Stimulated activated CD4-positive, alpha-beta T cell treated with anti-CD3 and anti-CD28 coated beads, Interleukin-1b, Interleukin-23, amount 100 ng/mL, for 4 hours (primary cell): ENCODE measurements at places on chromosomes 7 and 10.

- DNase-seq, result no peak
These were observed 10.8 kb upstream of the PVRIG start for GRCh38 chr7:100208911-100209408.

DNA sequence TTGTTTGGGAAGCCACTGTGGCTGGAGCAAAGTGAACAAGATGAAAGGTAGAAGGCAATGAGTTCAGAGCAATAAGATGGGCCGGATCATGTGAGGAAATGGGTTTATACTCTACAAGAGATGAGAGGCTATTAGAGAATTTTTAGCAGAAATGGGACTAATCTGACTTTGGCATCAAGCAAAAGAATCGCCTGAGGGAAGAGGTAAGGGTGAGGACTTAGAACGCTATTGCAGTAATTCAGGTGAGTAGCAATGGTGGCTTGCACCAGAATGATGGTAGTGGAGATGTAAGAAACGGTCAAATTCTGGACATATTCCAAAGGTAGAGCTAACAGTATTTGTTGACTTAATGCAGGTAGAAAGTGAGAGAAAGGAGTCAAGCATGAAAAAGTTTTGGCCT, 29.5 kb upstream of the AKAP9 start:
- DNase-seq, result no peak

GRCh38 chr7:136086712-136087111, 109.6 kb upstream of the MTPN start:
- no peak for DNase-seq

DNA sequence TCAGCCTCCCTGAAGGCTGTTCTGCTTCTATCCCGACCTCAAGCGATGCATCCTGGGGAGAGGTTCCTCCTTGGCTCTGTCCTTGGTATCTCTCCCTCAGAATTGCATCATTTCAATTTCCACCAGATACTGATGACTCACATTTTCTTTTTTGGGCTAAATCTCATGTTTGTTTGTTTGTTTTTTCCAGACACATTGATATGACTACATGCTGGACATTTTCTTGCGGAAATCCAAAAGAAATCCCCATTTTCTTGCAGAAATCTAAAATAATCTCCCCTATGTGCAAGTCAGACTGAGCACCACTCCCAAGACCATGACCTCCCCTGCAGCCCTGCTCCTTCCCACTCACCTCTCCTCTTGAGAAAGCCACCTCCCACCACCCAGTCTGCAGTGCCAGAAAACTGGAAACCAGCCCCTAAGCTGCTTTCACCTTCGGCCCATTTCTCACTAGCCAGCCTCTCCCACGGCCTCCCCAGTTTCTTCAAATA, 260.2 kb upstream of the PRKCQ start:
- no peak for DNase-seq

DNA sequence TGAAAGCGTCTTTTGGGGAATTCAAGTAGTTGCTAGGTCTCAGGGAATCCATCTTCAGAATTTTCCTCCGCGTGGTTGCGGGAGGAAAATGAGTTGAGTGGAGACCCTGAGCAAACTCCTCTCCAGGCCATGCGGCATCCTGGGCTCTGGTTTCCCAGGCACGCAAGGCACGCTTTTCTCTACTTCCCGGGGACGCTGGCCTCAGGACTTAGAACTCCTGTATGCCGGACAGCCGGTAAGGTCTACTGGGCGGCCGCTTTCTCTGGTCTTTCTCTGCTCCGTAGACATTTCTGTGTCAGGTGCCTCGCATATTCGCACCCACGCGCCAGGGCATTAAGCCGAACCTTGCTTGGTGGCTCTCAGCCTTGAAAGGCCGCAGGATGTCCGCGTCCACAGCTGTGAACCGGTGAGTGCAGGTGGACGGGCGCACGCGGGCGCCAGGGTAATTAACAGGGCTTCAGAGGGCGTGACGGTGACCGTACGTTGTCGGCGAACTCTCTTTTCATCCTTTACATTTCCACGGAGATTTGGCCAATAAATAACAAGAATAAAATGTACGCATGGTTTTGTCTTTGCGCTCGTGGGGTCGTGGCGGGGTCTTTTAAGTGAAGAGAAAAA, 992 bp upstream of the RBM20 start:
- DNase-seq, result no peak

DNA sequence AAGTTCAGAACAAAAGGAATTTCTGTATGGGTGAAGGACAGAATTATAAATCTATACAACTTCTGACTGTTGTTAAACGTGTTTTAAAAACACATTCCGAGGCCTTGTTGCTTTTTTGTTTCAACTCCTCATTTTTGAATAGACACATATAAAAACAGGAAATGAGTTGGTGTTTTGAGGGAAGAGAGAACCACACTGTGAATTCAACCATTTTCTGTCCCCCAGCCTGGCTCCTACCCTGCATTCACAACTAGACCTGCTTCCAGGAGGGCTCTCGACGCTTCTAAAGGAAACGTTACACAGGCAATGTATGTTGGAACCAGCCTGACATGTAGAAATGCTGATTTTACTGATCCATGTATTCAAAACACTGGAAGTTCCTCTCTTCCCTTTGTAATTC, 76.5 kb downstream of the OR13A1 start:
- no peak for DNase-seq

DNA sequence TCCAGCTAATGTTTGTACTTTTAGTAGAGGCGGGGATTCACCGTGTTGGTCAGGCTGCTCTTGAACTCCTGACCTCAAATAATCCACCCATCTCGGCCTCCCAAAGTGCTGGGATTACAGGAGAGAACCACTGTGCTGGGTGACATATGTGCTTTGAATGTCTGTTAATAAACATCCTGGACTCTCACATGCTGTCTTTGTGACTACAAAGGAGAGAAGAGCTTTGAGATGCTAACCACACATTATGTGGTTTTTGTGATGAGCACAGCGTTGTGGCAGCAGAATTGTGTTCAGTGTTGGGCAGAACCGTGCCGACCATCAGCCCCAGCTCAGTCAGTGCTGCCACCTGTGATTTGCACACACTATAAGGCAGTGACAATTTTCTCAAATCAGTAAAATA, 500.1 kb upstream of the KLF6 start:
- DNase-seq, result no peak

DNA sequence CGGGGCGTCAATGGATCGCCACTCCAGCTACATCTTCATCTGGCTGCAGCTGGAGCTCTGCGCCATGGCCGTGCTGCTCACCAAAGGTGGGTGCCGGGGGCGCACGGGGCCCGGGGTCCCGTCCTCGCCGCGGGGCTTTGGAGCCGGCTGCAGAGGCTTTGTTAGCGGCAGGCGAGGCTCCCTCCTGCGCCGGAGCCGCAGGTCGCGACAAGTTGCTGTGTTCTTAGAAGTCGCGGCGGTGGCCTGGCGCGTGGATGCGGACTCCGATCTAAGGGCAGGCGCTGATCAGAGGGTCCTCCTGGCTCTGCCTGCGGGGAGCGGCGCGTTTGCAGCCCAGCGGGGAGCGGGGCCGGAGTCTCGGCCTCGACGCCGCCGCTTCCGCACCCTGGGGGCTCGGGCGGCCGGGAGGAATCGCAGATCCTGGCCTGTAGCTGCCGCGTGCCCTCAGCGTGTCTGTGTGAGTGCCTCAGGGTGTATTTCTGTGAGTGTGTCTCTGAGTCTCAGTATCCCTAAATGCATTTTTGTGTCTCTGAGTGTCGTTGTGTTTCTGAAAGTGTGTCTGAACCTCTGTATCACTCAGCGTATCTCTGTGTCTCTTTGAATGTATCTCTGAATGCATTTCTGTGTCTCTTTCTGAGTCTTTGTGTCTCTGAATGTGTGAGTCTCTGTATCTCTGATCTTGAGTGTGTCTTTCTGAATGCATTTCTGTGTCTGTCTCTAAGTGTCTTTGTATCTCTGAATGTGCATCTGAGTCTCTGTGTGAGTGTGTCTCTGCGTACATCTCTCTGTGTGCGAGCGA, 766 bp downstream of the BAMBI start:
- no peak for DNase-seq

GRCh38 chr10:44035474-44036197, 349.3 kb downstream of the CXCL12 start:
- no peak for DNase-seq

- no peak for DNase-seq
These were observed 562 bp downstream of the TMEM243 start for GRCh38 chr7:87218796-87219544.

DNA sequence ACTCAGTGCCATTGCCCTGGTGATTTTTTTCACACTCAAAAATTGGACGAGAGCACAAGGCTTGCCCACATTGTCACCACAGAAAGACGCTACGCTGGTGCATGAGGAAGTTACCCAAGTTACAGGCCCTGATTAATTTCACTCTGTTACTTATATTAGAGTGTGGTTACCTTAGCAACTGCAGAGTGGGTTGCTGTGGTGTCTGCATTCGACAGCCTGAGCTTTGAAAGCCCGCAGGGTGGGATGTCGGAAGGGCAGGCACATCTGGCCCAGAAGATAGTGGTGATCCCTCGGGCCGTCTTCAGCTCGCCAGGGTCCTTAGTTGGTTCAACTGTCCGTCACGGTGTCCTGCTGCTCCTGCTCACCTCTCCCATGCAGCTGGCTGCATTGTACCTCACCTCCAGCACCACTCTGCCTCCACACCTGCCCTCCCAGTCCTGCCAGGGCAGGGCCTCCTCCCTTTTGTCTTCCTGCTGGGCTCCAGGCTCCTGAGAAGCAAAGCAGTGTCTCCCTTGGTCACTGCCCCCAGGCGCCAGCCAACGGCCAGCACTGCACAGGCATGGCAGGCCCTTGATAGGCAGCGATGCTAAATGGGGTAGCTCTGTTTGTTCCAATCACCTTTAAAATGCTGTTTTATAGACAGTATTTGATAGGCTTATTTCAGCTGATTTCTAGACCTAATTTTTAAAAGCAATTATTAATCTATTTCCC, 167.2 kb downstream of the EBF3 start:
- no peak for DNase-seq

- no peak for DNase-seq
These were observed 12.0 kb upstream of the VIPR2 start for GRCh38 chr7:159156436-159157245.

DNA sequence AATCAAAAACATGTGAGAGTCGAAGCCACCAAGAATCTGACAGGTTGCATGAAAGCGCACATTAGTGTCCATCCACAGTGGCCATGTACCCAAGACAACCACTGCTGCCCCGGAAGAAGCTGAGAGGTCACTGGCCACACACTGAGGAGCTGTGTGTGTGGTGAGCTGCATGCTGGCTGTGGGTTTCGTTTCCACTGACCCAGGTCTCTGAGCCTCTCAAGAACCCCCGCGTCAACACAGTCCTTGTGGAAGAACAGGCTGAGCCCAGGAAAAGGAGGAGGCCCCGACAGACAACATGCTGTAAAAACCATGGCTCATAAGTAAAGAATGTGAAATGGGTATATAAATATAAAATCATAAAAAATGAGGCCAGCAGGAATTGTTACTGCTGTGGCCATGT, 8.2 kb downstream of the VIPR2 start:
- no peak for DNase-seq

- no peak for DNase-seq
These were observed 158.8 kb downstream of the CAMK1D start for GRCh38 chr10:12508165-12508564.

- no peak for DNase-seq
These were observed 227.9 kb downstream of the GATA3 start for GRCh38 chr10:8282340-8282739.

DNA sequence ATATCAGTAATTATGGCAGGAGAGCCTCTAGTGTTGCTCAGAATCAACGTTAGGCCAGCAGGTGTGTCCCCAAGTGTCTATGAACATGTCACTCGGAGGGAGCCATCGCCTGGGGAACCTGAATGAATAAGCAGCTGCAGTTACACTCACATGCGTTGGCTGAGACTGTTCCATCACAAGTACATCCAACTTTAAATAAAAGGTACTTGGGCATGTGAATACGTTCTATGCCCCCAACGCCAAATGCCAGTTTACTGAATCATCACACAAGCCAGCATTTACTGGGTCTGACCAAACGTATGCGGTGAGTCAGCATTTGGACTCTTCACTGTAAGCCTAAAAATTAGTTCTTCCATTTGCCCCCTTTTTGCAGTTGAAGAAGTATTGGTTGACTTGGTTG, 207.6 kb upstream of the PLXNA4 start:
- no peak for DNase-seq

- DNase-seq, result no peak
These were observed 561.6 kb upstream of the TEX47 start for GRCh38 chr7:89357121-89357520.

DNA sequence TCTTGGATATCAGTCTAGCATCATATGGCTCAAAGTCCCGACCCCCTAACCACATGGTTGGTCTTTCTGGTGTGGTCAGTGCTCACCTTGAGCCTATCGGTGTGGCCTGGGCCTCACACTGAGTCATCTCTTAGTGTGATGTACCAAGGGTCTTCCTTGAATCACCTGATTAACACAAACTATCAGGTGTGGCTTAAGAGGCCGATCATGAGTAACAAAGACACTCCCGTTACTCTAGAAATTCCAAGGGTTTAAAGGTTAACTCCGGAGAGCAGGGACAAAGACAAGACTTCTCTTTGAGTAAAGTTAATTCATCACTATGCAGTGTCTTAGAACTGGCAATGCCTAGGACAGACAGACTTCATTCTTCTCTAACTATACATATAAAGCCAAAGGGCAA, 52.3 kb upstream of the ARMC3 start:
- no peak for DNase-seq

DNA sequence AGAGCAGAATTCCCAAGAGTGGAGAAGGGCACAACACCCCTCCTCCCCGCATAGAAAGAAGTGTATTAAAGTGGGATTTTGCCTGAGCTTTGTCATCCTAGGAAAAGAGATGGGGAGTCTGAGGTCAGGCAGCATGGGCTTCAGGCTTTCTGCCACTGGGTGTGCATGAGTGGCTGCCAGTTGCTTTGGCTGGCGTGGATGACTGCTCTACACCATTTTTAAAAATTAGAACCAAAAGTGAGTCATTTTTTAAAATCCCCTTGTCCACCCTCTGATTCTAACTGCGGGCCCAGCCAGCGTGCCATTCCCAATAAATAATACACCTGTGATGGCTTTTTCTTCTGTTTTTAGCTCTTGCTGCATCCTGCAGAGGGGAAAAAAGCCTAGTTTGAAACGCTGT, 13.4 kb downstream of the SLC29A3 start:
- no peak for DNase-seq

DNA sequence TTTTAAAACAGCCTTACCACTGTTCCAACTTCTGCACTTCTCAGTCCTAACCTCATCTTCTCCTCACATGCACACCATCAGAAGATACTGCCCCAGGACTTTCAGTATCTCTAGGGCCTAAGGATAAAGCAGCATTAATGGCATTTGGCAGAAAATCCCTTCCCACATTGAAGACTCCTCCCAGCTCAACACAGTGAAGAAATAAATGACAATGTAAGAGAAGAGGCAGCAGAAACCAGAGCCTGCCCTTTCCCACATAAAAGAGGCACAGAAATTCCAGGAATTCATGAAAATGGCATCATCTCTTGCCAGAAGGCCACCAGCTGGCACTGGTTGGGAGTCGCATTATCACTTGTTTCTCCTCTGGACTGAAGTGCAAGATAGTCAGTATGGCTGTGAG, 3.7 kb downstream of the GCC1 start:
- no peak for DNase-seq
